ENCODE measurements at places on chromosomes 3 and 15.

DNA sequence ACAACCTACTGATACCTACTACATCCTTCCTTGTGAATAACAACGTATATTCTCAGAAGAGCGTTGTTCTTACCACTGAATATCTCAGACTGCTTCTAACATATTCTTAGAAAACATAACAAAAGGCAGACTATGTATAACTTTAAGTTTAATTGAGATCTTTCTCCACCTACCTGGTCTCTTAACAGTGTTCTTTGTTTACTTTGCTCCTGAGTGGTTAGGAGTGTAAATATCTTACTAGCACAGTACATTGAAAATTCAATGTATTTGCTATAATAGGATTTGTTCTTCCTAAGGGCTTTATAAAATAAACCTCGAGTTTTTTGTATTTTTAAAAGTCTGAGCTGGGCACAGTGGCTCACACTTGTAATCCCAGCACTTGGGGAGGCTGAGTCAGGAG, 7.9 kb upstream of the BLM start:
- no peak for DNase-seq

DNA sequence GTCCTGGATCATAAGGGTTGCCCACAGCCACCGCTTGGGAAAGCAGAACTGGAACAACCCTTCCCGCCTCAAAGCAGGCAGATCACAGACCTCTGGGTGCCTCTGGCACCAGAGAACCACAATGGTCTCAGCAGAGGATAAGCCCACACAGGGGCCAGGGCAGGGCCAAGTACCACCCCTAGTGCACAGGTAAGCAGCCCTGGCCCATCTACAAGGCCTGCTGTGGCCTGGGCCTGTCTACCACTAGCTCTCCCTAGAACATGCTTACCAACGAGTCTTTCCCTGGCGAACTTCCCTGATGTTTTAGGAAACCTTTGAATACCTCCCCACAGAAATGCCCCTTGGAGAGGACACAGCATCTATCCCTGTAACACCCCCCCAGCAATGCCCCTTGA, 28.3 kb downstream of the TNK2 start:
- no peak for DNase-seq

GRCh38 chr3:133910422-133910821, 14.7 kb upstream of the RAB6B start:
- no peak for DNase-seq

DNA sequence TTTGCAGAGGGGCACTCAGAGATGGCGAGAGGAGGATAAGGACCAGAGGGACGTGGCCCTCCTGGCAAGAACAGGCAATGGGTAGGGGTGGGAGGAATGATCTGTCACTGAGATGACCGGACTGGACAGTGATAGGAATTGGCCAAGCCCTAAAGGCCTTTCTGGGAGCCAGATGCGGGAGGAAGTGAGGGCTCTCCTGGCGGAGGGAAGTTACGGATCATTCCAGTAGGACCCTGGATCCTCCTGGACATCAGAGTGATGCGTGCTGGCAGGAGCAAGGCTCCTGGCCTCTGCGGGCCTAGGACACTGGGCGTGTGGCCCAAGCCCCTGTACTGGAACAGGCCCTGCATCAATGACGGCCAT, 23.4 kb downstream of the KIF7 start:
- DNase-seq = no peak

DNA sequence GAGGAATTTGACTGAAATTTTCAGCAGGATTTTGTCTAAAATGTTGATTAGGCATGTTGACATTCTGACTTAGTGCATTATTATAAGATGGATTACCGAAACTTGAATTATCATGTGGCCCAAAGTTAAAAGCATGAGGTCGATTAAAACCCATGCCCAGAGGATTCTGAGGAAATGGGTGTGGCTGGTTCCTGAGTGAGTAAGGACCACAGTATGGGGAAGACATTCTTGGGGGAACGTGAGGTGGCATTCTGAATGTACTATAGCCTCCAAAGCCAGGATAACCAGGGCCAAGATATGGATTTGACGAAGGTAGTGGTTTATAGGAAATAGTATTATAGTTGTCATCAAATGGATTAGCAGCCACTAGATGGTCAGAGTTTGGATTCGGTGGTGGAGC, 38.7 kb upstream of the DNAAF4 start:
- DNase-seq = no peak

DNA sequence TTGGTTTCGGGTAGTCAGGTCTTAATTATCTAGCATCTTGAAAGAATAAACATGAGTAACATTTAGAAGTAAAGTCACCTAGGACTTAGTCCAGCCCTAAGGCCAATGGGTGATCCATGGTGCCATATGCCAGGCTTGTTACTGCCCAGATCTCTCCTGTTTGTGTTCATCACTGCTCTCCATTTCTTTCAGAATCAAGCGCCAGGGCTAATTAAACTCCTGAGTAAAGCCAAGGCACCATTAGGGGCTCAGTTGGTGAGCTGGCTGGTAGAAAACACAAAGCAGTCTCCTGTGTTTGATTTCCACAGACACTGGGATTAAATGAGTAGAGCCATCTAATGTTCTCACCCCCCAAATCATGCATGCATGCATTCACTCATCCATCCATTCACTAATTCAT, 11.3 kb downstream of the CYP19A1 start:
- no peak for DNase-seq

GRCh38 chr15:46127361-46127874, 492.6 kb downstream of the SQOR start:
- no peak for DNase-seq

DNA sequence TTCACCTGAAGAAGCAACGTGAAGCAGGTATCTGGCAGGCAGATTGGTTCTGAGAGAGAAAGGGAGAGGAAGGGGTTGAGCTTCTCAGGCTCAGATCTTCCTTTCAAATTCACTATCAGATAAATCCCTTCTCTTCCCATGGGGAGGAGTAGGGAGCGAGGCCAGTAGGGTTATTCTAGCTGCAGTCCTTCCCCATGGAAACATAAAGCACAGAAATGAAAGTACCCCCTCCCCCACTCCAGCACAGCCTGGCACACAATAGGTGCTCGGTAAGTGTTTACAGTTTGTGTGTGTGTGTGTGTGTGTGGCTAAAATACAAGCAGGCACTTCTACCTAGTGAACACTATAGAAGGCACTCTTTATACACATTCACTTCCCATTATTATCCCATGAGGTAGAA, 20.8 kb upstream of the VPS8 start:
- no peak for DNase-seq

GRCh38 chr3:14206548-14207177, 28.0 kb downstream of the LSM3 start:
- DNase-seq = no peak

- DNase-seq = no peak
Observed at GRCh38 chr15:58923284-58923683, 10.2 kb downstream of the SLTM start.

DNA sequence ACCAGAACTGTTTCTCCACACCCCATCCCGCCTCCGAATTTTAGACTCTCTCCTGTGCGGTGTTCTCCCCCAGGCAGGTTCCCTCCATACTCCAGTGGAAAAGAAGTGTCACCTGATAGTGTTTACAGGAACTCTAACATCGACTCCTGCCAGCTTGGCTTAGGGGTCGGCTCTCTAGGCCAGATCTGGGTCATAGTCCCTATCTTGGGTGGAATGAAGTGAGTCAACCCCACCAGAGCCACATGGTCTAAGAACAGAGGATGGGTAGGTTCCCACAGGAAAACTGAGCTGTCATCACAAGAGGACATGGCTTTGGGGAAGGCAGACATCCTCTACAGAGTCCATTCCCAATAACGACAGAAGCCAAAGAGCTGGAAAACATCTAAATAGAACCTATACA, 5.9 kb downstream of the BCL2L10 start:
- DNase-seq = no peak

DNA sequence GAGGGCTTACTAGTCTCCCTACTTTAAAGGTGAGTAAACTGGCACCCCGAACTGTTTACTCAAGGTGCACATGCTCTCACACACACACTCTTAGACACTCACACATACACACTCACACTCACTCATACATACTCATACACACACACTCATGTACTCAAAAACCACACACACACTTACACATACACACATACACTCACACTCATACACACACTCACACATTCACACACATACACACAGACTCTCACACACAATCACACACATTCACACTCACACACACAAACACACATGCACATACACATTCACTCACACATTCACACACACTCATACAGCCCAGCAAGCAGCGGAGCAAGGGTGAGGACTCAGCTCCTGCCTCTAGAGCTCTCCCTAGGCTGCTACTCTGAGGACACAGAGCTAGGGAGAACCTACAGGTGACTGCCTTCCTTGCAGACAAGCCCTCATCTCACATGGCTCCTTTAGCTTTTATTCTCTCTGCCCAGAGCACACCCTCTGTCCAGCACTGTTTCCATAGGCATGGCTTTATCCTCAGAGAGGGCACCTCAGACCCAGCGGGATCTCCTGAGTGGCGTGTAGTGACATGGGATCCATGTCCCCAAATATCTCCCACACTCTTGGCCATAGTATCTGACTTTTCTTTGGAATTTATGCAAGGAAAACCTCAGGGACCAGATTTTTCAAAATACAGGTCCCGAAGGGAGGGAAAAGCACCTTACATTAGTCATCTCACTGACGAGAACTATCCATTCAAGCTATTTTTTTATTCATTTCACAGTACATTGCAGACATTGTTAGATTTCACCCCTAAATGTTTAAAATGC, 26.2 kb upstream of the ATG7 start:
- peak; percentile 30 for DNase-seq

DNA sequence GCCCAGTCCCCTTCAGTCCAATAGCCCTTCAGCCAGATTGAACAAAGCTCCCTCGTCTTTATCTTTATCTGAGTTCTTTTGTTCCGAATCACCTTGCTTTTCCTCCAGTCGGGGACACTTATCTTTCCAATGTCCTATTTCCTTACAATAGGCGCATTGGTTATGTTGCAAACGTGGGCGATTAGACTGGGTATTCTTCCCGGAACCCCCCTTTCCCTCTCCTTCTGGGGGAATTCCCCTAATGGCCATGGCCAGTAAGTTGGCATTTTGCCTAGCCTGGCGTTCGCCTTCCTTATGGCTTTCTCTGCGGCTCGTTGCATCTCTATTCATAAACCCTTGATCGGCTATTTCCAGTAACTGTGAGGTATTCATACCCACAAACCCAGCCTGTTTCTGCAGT, 82.2 kb upstream of the VEPH1 start:
- DNase-seq = no peak

DNA sequence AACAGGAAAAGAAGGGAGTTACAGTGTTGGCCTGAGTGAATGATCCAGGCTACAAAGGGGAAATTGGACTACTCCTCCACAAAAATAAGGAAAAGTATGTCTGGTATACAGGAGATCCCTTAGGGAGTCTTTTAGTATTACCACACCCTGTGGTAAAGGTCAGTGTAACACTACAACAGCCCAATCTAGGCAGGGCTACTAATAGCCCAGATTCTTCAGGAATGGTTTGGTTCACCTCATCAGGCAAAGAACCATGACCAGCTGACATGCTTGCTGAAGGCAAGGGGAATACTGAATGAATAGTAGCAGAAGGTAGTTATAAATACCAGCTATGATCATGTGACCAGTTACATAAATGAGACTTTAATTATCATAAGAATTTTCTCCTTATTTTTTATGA, 372.6 kb upstream of the ATP11B start:
- DNase-seq = peak; percentile 72
